ENCODE measurements at places on chromosomes 11 and 22.

DNA sequence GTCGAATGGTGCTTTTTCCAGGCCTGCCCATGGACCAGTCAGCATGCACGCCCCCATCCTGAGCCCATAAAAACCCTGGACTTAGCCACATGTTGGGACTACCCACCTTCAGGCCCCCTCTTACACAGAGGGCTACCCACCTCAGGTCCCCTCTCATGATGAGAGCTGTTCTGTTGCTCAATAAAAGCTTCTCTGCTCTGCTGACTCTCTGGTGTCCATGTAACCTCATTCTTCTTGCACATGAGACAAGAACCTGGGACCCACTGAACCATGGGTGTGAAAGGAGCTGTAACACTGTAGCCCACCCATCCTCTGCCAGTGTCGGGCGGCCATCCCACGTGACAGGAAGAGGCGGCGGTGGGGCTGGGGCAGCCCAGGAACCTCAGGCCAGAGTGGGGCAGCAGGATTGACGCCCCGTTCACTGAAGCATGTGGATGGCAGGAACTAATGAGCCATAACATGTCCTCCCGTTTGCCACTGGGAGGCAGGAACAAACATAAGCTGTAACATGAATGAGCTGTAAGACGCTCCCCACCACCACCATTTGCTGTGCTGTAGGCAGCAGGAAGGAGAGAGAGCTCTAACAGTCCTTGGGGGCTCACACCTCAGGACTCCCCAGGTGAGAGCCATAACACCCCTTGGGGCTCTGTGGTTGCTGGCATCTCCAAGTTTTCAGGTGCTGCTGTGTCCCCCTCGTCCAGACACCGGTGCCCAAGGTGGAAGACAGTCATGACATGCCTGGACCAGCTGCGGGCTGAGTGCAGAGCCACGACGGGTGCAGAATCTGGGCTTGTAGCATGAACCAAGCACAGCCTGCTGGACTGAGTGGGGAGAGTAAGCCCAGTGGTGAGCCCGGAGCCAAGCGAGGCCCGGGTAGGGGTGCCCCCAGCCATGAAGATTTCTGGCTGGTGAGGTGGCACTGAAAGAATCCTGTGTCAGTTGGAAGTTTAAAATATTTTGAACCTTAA, 69.4 kb downstream of the MCHR1 start:
- no peak for DNase-seq

DNA sequence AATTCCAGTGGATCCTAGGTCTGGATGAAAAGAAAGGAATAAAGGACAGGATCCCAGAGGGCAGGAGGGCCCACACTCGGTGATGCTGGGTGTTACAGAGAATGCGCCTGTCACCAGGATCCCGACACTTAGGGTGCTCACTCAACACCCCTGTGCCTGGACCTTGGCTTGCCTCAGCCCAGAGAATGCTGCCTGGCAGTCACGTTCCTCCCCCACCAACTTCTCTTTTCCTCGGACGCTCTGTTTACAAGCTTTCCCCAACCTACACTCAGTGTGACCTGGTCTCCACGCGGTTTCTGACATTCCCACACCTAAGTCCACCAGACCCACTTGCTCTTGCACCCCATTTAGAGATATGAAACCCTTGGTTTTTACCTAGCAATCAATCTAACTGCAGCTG, 38.0 kb upstream of the ETS1 start:
- no peak for DNase-seq

DNA sequence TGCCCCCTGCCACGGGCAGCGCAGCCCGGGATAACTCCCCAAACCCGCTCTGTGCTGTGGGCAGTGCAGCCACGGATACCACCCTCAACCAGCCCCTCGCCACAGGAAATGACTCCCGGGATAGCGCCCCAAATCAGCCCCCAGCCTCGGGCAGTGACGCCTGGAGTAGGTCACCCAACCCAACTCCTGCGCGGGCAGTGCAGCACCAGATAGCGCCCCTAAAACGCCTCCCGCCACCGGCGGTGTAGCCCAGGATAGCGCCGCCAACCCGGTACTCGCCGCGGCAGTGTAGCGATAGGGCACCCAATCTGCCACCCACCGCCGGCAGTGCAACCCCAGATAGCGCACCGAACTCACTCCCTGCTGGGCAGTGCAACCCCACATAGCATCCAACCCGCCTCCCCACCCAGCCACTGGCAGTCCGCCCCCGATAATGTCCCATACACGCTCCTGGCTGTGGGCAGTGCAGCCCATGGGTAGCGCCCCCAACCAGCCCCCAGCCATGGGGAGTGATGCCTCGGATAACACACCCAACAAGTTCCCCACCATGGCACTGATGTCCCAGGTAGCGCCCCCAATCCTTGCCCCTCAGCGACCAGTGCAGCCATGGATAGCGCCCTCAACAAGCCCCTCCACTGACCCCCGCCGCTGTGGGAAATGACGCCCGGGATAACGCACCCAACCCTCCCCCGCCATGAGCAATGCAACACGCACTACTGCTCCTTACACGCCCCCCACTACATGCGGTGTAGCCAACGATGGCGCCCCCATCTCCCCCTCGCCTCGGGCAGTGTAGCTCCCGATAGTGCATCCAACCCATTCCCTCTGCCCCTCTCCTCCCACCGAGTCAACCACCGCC, 1.5 kb downstream of the RFPL2 start:
- DNase-seq, result no peak

- DNase-seq, result no peak
Measured at GRCh38 chr11:63595296-63595695, 18.9 kb downstream of the PLAAT3 start.

GRCh38 chr22:46725096-46725495, 13.0 kb downstream of the CERK start:
- no peak for DNase-seq

DNA sequence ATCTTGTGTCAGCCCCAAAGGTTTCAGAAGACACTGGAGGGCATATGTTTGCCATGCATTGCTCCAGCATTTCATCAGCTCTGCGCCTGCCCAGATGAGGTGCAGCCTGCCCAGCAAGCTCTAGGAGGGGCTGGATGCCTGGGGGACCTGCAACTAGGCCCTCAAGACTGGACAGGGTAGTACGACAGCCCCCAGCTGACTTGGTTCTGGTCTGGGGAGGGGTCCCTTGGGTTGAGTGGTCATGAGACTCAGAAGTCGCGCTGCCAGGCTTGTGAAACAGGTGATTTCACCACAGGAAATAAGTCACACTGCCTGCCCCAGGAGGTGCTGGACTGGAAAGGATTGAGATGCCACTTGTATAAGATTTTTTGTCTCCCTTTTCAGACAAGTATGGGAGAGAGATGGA, 23.4 kb downstream of the TPBGL start:
- no peak for DNase-seq

- no peak for DNase-seq
Measured at GRCh38 chr11:9315078-9315688, 790 bp upstream of the TMEM41B start.

GRCh38 chr11:9141186-9141585, 49.8 kb upstream of the SCUBE2 start:
- DNase-seq, result no peak

DNA sequence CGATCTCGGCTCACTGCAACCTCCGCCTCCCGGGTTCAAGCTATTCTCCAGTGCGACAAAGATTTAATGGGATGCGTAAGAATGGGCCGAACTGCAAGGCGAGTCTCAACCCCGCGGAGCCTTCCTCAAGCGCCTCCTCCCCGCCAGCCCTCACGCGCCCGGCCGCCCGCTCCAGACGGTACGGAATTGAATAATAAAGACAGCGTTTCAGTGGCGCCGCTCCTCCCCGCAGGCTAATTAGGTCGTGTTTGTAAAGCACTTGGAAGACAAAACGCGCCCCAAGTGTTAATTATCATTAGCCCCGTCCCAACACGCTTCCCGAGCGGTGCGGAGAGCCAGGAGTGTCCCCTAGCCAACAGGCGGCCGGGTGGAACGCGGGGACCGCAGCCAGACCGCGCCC, 192.0 kb downstream of the BUD13 start:
- DNase-seq, result no peak

DNA sequence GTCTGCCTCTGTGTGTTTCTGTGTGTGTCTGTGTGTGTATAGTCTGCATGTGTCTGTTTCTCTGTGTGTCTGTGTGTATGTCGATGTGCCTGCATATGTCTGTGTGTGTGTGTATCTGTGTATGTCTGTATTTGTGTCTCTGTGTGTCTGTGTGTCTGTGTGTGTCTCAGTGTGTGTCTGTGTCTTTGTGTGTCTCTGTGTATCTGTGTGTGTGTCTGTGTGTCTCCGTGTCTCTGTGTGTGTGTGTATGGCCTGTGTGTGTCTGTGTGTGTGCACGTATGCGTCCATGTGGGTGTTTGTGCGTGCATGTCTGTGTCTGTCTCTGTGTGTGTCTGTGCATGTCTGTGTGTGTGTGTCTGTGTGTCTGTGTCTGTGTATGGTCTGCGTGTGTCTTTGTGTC, 439 bp downstream of the SNX32 start:
- DNase-seq, result no peak

- no peak for DNase-seq
Measured at GRCh38 chr22:27647540-27647939, 154.0 kb downstream of the MN1 start.

GRCh38 chr11:64724863-64725532, 2.0 kb upstream of the NRXN2 start:
- DNase-seq, result no peak

GRCh38 chr11:134069426-134070341, 812 bp downstream of the JAM3 start:
- no peak for DNase-seq

GRCh38 chr11:24747275-24748251, 250.7 kb downstream of the LUZP2 start:
- DNase-seq, result no peak

- DNase-seq, result no peak
Measured at GRCh38 chr11:79925570-79925969, 484.7 kb upstream of the TENM4 start.

DNA sequence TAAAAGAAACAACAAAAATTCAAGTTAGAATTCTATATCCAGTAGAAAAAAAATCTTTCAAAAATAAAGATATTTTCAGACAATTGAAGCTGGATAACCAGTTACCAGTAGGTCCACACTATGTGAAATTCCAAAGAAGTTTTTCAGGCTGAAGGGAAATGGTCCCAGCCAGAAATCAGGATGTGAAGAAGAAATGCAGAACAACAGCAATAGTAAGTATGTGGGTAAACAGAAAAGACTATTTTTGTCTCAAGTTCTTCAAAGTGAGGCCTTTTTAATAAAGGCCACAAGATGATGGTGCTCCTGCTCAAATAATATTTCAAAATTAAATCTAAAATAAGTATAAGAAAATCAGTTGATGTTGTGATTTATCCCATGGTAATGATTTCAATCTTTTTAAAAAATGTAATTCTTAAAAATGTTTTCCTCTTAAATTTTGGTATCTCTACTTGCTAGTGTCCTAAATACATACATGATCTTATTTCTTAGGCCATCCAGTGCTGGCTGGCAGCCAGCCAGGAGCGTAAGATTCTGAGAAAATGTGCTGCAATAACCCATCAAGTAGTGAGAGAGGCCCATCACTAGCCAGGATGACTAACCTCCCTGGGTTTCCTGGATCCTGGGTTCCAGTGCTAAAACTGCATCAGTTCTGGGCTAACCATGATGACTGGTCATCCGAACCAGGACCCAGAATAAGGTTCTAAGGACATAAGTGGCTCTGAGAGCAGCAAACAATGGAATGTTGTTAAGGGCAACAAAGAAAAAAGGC, 15.6 kb upstream of the UCP3 start:
- DNase-seq, result peak; percentile 63

DNA sequence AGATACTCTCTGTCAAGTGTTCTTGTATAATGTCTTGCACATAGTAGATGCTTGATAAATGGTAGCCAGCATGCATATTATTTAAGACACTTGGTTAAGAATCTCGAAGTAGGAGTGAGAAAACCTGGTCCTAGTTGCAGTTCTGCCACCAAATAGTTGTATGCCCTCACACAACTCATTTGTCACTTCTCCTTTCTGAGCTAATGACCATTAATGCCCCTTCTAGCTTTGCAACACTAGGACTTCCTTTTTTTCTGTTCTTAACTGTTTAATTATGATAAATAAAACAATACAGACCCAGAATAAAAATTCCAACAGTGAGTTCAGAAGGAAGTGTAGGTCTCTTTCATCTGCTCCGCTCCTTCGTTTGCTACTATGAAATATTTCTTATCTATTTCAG, 453.6 kb downstream of the TMEM135 start:
- DNase-seq, result no peak

- no peak for DNase-seq
Measured at GRCh38 chr11:126738295-126739031, 262.1 kb downstream of the KIRREL3 start.

GRCh38 chr22:22069450-22070370, 87.1 kb upstream of the TOP3B start:
- no peak for DNase-seq

DNA sequence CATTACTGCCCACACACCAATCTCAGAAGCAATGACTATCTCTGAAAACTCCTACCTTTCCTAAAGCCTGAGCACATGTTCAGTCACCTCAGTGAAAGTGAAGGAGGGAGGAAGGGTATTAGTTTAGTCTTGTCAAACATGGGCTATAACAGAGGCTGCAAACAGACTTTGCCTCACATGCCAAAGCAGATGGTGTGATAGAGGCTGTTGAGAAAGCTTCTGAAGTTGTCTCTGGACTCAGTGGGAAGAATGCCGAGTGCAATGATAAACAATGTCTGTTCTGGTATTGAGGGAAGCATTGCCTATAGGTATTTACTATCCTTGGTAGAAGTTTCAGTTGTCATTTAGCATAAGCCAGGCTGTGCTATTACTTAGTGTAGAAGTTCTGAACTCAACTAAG, 314.5 kb upstream of the CCDC90B start:
- no peak for DNase-seq

Measured in stimulated activated CD8-positive, alpha-beta memory T cell treated with anti-CD3 and anti-CD28 coated beads, Interleukin-15, amount 100 ng/mL, for 48 hours (primary cell).